Nephron progenitor cell (in vitro differentiated cells): ENCODE measurements at places on chromosomes 11 and 22.

GRCh38 chr11:71237853-71238252 is 14.5 kb downstream of the SHANK2 start:
- DNase-seq = no peak

- no peak for DNase-seq
These were observed 164.2 kb upstream of the B3GAT1 start for GRCh38 chr11:134576286-134576685.

GRCh38 chr11:102346456-102346747 is 612 bp upstream of the BIRC2 start:
- DNase-seq = no peak

DNA sequence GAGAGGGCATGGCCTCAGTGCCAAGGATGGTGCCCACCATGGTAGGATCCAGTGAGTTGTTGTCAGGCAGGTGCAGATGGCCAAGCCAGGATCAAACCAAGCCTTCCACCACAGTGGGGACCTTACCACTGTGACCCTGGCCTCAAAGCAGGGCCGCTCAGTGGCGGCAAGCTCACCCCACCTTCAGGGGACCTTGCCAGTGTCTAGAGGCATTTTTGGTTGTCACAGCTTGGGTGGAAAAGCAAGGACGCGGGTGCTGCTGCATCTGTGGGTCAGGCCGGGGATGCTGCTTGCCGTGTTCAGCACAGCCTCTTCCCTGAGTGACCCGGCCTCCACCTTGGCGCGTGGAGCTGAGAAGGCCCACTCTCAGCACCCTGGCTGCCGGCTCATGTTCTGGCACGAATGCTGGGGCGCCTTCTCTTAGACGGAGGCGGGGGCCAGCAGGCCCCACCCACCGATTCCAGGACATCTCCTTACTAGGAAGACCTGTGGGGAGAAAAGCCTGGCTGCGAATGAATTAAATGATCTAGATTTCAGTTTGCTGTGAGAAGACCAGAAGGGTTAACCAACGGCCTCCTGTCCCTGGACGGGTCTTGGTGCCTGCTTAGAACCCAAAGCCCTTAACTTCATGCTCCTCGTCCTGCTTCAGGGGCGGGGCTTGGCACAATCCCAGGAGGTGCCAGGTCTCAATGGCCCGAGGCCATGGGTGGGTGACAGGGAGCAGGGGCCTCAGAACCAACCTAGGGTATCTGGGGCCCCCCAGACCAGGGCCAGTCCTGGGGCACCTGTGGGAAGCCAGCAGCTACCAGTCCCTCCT is 18.9 kb downstream of the TRMU start:
- no peak for DNase-seq

DNA sequence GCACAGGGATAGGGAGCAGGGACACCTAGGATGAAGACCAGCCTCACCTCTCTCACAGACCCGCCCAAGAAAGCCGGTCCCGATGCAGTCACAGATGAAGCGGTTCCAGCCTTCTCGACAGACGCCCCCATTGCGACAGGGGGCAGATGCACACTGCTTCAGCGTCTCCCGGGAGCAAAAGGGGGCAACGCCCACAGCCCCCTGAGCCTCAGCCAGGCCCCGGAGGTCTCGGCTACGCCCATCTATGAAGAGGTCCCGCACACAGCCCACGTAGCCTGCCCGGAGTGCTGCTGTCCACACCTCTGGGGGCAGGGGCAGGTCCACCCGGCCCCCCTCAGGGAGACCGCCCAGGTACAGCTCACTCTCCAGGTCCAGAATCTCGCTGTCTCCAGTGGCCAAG is 62.3 kb downstream of the NRXN2 start:
- no peak for DNase-seq

DNA sequence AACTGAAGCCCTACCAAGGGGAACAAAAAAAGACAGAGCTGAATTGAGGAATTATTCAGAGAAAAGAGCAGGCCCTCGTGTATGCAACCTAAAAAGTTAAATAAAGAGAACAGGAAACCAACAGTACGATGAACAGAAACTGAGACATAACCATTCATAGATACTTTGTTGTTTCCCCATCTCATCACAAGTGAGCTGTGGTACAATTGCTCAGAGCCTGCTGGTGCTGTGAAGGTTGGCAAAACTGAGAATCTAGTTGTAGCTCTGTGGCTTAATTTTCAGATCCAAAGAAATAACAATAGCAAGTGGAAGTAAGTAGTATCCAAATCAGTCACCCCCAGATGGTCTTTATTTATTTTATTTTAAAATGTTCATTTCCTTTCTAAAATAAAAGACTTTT is 37.7 kb upstream of the BLID start:
- DNase-seq = no peak

DNA sequence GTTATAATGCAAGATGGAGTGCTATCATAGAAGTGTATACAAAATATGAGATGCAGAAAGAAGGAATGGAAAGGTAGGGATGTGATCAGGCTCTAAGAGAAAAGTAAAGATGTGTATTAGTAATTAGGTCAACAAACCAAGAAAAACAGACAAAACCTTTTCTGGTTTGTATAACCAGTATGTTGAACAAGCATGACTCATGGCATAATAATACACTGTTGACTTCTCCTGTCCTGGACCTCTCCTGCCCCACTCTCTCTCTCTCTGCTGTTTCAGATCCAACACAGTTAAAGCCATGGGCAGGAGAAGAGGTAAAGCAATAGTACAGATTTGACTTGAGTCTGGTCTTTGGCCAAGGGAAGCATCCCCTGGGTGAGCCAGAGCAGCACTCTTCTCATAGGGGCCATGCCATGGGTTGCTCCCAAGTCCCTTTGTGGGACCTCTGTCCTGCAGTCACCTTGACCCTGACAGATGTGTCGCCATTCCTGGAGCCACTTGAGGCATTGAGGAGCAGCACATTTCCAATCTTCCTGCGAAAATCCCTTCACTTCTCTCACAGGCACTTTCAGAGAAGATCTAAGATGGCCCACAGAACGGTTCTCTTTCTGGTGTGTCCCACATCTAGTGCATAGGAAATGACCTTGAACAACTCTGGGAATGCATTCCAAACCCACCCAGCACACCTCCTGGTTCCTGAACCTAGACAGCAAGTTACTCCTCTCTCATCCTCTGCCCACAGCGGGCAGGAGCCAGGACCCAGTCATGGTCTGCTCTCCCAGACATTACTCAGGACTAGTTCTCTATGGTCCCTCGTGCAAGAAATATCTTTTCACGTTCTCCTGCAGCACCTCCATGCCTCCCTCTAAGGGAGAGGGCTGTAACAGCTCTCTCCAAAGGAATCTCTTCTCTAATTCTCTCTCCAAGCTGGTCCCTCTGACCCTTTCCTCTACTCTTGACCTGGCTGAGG is 58.2 kb upstream of the PRSS23 start:
- no peak for DNase-seq
